ENCODE measurements at places on chromosomes 1 and 21.
A peak's percentile ranks its signal among the peaks of the same experiment; 100 is the strongest.

GRCh38 chr1:13830170-13830569 lies 130.2 kb downstream of the PRDM2 start:
- DNase-seq: no peak
- no peak overlapping the region for H3K4me3 ChIP-seq
- no peak overlapping the region for H3K27ac ChIP-seq
- H3K4me1 ChIP-seq: peaks cover 3% of the 10 kb centered on the region

DNA sequence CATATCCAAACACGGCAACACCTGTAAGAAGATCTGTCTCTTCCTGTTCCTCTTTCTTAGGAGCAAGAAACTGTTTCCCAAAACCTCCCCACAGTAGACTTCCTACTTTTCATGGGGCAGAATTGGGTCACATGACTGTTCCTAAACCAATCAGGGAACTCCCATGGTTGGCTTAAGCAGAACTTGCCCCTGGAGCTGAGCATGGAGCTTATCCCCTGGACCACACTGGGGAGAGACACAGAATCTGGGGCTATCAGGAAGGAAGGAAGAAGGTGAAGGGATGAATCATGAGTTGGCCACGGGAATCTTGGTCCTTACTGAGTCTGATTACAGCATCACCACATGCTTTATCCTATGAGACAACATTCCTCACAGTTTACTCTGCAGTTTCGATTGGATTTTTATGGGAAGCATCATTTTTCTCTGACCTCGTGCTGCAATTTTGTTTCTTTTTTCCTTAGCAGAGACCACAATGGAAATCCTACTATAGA lies 81.8 kb downstream of the CDC7 start:
- no peak overlapping the region for H3K4me3 ChIP-seq
- no peaks in the 10 kb centered on the region for H3K27me3 ChIP-seq
- DNase-seq: peak; percentile 29
- H3K36me3 ChIP-seq: no peaks in the 10 kb centered on the region

DNA sequence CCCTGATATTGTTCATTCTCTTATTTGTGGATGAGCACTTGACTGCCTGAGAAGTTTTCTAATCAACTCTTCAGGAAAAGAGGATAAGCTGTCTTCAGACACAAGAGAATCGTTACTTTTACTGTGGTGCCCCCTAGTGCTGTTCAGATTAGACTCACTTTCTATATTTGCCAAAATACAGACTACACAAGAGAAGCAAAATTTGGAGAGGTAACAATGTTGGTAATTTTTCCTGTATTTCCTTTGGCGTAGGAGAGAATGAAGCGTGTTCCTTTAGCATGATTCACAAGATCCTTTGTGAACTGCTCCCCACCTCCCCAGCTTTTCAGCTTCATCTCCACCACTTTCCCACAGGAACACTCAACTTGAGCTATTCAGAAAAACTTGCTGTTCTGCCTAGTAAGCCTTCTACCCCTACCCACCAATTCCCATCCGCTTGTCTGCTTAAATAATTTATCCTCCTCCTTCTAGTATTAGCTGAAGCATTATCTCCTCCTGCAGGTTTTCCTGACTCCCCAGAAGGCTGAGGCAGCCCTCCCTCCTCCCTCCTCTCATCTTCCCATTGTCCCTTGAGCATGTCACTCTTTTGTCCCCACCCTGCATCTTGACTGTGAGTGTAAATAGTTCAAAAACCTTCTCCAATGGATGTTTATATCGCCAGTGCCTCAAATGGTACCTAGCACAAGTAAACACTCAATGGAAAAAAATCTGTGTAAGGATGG lies 4.5 kb downstream of the TNFSF4 start:
- H3K27ac ChIP-seq: no peak overlapping the region
- no peaks in the 10 kb centered on the region for H3K27me3 ChIP-seq
- peak; percentile 73 for DNase-seq
- no peak overlapping the region for H3K4me3 ChIP-seq

- no peak for DNase-seq
- H3K36me3 ChIP-seq: no peaks in the 10 kb centered on the region
- H3K4me3 ChIP-seq: no peak overlapping the region
- no peaks in the 10 kb centered on the region for H3K4me1 ChIP-seq
- no peak overlapping the region for H3K27ac ChIP-seq
These were observed 390.1 kb downstream of the PRDM2 start for GRCh38 chr1:14090062-14090461.
